NCI-H1694 (cell line): ENCODE measurements at places on chromosomes 12 and 14.

DNA sequence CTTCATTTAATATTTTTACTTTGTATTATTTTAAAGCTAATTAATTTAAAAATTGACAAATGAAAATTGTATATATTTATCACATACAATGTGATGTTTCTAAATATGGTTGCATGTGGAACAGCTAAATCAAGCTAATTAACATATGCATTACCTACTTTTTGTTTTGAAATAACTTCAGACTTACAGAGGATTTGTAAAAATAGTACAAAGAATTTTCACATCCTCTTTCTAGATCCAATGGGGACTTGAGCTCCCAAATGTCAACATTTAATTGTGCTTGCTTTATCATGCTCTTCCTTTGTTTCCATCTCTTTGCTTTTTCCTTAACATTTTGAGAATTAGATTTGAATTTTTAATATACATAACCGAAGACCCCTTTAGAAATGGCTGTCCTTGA, 6.6 kb downstream of the DCD start:
- DNase-seq = no peak

GRCh38 chr12:117501076-117501869, 139.8 kb upstream of the NOS1 start:
- DNase-seq = no peak

GRCh38 chr14:58798173-58798572, 160.4 kb downstream of the DACT1 start:
- no peak for DNase-seq

- DNase-seq = no peak
Observed at GRCh38 chr14:39247256-39247655, 13.5 kb downstream of the MIA2 start.

DNA sequence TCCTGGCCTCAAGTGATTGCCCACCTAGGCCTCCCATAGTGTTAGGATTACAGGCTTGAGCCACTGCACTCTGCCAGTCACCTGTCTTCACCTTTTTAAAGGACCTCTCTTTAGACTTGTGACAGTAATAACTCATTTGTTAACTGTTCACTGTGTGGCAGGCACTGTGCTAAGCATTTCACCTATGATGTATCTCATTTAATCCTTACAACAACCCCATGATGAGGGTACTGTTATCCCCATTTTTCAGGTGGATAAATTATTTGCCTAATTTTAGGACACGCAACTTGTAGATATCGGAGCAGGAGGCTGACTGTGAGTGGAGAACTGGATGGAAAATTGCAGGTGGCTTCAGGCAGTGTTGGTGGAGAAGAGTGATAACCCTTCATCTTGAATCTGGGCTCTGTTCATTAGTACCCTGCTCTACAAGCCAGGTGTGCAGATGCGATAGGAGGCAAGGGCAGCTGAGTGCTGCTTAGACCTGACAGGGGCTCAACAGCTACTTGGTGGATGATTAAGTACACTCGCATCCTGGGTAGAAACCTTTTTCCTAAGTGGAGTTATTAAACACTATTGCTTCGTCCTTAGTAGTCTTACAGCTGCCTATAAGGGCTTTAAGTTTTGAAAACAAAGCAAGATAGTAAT, 2.7 kb downstream of the TCTN1 start:
- no peak for DNase-seq

- no peak for DNase-seq
Observed at GRCh38 chr14:69204753-69205152, 13.5 kb downstream of the EXD2 start.

DNA sequence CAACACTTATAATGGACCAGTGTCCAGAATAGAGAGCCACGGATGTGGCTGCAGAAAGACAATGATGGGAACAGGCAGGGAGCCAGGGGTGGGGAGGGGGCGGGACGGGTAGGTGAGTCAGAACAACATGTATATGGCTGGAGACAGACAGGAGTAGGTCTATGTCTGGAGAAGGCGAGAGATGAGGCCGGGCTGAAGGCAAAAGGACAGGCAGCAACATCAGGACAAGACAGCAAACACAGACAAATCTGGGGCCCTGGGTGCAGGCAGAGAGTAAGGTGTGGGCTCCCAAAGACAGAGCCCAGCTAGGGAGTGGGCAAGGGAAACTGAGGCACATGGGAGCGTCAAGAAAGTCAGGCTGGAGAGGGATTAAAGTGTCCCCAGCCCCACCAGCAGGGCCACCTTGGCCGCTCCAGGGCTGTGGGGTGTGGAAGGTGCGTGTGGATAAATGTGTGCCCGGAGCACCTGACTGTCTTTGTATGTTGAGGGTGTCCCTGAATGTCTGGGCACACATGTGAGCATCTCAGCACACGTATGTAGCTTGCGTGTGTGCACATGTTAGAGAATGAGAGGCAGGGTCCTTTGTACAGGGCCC, 44.1 kb downstream of the FAM222A start:
- no peak for DNase-seq

DNA sequence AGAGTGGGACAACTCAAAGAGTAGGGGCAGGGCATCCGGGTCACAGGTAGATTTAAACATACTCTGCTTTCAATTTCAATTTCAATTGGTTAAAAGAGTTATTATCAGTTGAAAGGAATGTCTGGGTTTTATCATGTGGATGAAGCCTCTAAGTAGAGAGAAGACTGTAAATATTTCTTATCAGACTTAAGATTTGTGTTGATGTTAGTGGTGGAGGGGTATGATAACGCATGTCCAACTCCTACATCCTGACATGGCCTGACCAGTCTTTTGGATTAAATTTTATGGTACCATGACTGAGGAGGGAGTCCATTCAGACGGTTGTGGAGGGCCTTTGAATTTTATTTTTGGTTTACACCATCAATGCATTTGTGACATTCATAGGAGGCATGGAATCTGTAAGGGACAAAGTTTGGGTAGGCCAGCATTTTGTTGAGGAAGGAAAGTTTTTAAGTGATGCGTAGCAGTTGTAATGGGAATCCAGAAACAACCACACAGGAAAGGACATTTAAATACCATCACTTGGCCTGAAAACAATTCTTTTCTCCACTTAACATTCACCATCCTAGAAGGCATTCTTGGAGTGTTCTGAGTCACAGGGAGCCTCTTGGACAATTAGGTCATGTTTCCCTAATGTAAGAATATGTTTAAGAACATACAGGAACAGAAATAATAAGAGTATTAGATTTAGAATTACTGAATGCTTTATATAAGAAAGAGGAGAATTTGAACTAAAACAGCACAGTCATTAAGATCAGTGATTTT, 371.9 kb downstream of the ATP23 start:
- DNase-seq = no peak

GRCh38 chr12:15599266-15600037, 189.7 kb downstream of the EPS8 start:
- no peak for DNase-seq

GRCh38 chr14:35122696-35123387, 490 bp downstream of the PRORP start:
- no peak for DNase-seq

GRCh38 chr12:124862768-124863415, 772 bp downstream of the SCARB1 start:
- no peak for DNase-seq

- no peak for DNase-seq
Observed at GRCh38 chr14:99263564-99264330, 8.2 kb downstream of the BCL11B start.

- DNase-seq = no peak
Observed at GRCh38 chr12:124837249-124837897, 26.3 kb downstream of the SCARB1 start.

DNA sequence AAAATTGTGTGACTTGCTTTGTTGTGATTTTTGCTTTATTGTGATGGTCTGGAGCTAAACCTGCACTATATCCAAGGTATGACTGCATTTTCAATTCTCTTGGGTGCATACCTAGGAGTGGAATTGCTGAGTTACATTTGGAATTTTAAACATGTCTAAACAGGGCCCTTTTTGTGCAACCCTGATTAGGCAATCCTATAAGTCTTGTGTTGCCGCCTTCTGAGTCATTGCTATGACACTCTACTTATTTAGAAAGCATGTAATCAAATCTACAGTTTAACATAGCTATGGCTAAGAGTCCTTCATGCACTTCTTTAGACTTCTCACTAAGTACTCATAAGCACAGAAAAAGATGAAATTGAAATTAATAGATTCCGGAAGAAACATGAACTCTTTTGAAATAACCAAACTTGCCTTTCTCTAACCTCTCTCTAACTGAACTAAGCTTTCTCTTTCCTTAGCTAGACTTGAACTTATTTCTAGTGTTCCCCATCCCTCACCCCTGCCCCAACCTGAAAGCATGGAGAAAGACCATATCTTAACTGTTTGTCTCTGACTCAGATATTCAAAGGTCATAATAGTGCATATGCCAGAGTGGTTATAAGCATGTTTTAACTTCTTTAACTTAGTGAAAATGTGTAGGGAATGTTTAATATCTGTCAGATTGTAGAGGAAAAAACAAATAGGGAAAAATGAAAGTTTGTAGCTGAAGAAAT, 203.0 kb downstream of the SNAPC1 start:
- DNase-seq = no peak

- peak; percentile 77 for DNase-seq
Observed at GRCh38 chr14:105168979-105169507, 467 bp upstream of the JAG2 start.

- no peak for DNase-seq
Observed at GRCh38 chr12:45695035-45695434, 34.5 kb upstream of the ARID2 start.

DNA sequence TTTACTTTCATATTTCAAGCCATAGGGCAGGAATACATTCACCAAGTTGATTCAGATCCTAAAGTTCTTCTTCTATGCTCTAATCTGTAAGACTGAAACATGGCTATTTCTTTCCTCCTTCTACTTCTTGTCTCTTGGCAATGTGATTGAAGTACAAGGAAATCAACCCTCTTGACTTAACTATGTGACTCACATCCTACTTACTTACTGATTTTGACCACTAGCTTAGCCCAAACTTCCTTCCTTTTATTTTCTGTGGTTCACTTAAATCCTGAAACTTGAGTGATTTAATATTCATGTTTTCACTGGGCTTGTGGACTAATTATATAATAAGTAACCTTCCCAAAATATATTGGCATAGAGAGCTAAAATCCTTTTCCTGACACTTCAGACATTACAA, 111.2 kb upstream of the NOVA1 start:
- DNase-seq = no peak

DNA sequence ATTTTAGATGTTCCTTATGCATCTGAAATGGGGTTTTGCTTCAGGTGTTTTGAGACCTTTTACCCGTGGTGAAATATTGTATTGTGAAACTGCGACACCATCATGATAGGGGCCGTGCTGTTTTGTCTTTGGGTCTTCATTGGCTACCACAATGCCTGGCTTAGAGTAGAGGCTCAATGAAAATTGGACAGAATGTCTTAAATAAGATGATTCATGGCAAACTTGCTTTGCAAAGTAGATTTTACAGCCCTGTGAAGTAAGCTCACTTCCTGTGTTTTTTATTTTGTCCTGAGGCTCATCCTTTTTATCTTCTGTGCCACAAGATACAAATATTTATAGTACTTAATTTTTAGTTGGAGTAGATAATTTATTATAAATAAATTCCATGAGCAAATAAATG, 111.3 kb upstream of the FRMD6 start:
- DNase-seq = no peak

DNA sequence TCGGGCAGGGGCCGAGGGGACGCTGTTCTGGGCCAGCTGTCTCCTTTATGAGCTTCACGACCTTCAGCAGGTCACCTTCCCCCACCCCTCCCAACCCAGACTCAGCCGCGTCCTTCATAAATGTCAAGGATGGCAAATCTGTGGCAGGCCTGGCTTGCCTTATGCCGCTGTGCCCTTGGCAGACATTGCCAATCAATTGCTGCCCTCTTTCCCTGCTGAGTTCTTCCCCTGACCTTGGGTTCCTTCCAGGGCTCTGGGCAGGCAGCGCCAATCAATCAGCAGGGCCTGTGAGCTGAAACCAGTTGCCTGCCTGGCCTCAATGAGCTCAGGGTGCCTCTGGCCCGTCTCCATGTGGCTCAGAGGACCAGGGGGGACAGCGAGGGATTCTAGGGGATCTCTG, 7.7 kb downstream of the FAM222A start:
- no peak for DNase-seq

DNA sequence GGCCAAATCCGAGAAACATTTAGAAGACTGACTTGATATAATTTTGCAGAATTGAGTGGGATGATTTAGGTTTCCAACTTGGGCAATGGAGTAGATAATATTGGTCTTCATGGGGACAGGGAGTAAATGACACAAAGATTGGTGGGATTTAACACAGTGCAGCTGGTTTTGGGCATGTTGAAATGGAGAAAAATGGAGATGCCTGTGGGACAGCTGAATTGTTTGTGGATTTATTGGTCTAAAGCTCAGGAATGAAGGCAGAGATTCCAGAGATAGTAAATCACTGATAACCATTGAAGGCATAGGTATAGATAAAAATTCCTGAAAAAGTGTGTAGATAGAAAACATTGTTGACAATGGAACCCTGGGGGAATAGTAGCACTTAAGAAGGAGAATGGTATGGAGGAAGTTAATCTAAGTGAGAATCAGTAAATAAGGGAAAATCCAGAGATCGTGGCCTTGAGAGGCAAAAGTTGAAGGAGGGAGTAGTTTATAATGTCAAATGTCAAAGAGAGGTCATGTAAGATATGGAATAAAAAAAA, 120.9 kb upstream of the ATP2B1 start:
- DNase-seq = no peak

DNA sequence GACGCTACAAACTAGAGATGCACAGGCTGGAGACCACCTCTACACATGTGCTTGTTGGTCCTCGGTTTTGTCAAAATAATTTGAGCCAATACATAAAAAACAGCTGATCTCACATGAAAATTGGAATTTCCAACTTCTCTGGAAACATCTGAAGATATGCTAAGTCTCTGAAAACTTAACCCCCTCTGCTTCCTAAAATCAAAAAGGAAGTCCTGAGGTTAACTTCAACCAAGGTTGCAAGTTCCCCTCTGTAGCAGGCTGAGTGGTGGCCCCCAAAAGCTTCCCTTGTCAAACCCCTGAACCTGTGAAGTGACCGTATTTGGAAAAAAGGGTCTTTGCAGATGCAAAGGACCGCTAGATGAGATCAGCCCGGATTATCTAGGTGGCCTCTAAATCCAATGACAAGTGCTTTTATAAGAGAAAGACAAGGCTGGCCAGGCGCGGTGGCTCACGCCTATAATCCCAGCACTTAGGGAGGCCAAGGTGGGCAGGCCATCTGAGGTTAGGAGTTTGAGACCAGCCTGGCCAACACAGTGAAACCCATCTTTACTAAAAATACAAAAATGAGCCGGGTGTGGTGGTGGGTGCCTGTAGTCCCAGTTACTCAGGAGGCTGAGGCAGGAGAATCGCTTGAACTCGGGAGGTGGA, 32.0 kb upstream of the VPS37B start:
- DNase-seq = no peak

GRCh38 chr12:9615420-9616136, 7.9 kb upstream of the KLRB1 start:
- no peak for DNase-seq

DNA sequence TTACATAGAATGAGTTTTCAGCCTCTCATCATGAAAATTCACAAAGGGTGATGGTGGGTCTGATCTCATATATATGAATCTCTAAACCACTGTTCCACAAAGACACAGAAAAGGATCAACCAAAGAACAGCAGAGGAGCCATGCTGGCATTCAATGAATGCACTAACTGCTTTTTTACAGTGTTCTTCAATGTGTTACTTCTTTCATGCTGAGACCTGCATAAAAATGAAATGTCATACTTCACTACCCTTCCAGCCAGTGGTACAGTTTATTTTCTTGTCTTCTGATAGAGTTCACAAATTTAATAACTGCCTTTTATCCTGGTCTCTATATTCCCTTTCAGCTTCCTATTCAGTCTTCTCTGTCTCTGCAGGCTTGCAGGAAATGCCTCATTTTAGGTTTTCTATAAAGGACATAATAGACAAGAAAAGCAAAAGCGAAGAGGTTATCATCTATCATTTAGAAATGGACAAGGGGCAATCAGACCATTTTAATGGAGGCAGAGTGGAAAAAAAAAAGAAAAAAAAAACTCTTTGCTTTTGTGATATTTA, 836.7 kb upstream of the FOXG1 start:
- DNase-seq = no peak
